Forelimb muscle (tissue), 1 donor: ENCODE measurements at places on chromosomes 1 and 21. TPM values are rescaled to one million over a fixed set of nuclear protein-coding genes. Genes with fewer than 3 reads are reported as not detected.

- no peak for DNase-seq
These were observed 65.3 kb downstream of the VAV3 start for GRCh38 chr1:107899655-107900054.

DNA sequence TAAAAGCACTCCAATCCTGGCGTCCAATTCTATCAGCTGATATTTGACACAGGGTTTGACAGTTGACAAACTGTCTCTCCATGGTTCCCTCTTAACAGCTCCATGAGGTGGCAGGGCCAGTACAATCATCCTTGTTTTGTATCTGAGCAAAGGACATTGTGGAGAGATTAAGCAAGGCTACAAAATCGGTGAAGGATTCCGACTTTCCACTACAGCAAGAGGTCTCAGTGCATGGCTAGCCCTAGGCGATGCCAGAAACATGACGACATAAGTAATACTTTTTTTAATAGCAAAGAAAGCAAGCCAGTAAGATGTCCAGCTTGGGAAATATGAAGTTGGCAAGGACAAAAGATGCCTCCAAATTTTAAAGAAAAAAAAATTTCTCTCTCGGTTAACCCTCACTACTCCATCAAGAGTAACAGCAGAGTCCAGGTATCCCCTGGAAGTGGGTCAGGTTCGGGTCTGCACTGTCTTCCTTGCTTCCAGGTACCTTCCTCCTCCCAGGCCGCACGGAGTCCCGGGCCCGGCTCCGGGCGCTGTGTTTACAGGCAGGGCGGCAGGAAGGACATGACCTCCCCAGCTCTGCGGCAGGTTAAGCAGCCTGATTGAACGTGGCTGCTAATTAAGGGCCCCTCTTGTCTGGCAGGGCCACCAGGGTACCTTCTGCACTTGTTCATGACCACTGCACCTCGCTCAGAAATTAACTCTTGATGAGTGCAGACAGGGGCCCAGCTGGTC is 106.1 kb downstream of the SIM2 start:
- DNase-seq = no peak

DNA sequence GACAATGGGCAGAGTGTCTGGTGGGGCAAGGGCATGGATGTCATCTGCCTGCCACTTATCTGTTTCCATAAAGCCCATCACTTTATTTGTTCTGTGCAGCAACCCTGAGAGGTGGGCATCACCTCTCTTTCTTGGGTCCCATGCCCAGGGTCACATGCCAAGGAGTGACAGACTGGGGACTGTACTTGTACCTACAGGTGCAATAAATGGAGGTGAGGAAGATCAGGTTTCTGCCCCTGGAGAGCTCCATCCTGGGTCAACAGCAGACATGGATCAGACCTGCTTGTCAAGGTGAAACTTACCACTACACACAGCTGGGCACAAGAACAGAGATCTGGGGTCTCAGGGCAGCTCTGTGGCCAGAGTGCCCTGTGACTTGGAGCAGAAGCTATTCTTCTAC is 18.4 kb upstream of the PRDM16 start:
- no peak for DNase-seq

GRCh38 chr1:97864615-97865014 is 56.2 kb downstream of the DPYD start:
- no peak for DNase-seq

- DNase-seq = no peak
These were observed 44.3 kb downstream of the C8B start for GRCh38 chr1:56921479-56921878.

- no peak for DNase-seq
These were observed 423.0 kb downstream of the RPS6KC1 start for GRCh38 chr1:213474054-213474453.

GRCh38 chr1:9689011-9689706 is 37.6 kb downstream of the PIK3CD start:
- no peak for DNase-seq

DNA sequence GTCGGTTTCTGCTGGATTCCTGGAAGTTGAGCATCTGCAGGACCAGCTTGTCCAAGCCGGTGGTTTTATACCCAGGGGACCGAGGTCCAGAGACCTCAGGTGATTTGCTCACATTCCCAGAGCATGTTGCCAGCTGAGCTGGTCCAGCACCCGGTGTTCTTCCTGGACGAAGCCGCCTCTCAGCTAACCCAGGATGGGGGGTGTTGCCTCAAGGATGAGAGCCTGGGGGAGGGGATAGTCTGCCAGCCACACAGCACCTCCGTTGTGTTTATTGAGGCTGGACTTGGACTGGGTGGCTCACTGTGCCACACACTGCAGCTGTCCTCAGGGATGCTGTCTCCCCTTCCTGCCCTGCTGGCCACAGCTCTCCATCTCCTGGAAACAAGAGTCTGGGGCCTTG is 1.5 kb downstream of the TMEM201 start:
- DNase-seq = no peak

GRCh38 chr21:32698971-32699693 is 28.7 kb downstream of the SYNJ1 start:
- no peak for DNase-seq

DNA sequence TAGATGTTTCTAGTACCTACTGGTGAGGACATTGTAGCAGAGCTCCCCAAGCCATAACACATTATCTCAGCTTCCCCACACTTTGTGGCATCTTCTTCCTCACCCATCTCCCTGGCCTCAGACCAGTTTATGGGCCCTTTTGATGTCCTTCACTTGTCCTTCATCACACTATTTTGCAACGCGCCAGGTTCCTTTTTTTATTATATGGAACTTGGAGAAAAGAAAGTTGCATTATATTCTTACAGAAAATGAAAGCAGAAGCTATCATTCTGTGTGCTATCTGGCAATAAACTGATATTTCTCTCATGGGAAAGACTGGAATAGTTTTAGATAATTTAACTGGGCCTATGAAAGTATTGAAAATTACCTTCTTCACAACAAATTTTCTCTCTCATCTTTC is 196.9 kb upstream of the ETV3 start:
- DNase-seq = no peak

GRCh38 chr1:86387916-86388627 is 8.1 kb downstream of the ODF2L start:
- DNase-seq = no peak

GRCh38 chr21:46532080-46532479 is 72.8 kb downstream of the S100B start:
- DNase-seq = no peak

DNA sequence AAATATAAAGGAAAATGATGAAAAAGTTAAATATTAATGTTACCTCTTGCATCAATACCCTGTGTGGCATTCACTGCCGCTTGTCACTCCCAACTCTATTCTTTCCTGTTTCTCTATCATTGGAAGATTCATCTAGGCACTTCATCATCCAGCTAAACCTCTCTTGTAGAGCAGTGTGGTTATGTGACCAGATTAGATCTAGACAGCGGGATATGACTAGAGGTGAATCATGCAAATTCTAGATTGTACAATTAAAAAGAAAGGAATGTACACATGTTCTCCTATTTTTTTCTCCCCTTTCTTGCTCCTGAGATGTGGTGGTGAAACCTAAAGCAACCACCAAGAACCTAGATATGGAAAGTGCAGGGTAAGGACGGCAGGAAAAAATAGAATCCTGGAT is 174.1 kb downstream of the LBR start:
- no peak for DNase-seq

RIMKLA gene
- 0.89 TPM for polyA plus RNA-seq

CD48 gene
- polyA plus RNA-seq = 1.9 TPM

FAM72B gene
- 3.5 TPM for polyA plus RNA-seq

JAM2 gene
- 38.1 TPM for polyA plus RNA-seq

HSD3B2 gene
- not detected for polyA plus RNA-seq

ESPN gene
- 3.0 TPM for polyA plus RNA-seq

STUM gene
- 13.5 TPM for polyA plus RNA-seq

KAZN gene
- polyA plus RNA-seq = 12.8 TPM

SLC30A2 gene
- polyA plus RNA-seq = 1.00 TPM
